Fibroblast of skin of scalp (primary cell): ENCODE measurements at places on chromosomes 7 and 10.

- DNase-seq: no peak
Observed at GRCh38 chr7:142805350-142806021, 34.7 kb downstream of the PRSS2 start.

DNA sequence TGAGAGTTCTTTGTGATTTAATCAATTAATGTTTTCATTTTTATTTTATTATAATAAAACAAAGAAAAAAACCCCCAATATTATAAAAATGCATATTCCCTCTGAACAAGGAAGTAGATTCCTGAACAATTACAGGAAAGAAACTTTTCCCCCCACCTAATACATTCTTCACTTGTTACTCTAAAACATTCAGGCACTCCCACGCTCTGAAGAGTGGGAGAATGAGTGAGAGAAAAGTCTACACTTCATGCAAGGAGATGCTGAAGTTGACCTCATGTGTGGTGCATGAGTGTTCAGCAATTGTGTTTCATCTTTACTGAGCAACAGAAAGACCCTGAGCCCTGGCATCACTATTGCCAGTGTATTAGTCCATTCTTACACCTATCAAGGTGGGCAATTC lies 244.2 kb upstream of the IGFBP3 start:
- DNase-seq: peak; percentile 64

GRCh38 chr10:72637398-72637857 lies 11.5 kb upstream of the MICU1 start:
- peak; percentile 66 for DNase-seq

- no peak for DNase-seq
Observed at GRCh38 chr7:29315892-29316270, 121.3 kb downstream of the CHN2 start.

DNA sequence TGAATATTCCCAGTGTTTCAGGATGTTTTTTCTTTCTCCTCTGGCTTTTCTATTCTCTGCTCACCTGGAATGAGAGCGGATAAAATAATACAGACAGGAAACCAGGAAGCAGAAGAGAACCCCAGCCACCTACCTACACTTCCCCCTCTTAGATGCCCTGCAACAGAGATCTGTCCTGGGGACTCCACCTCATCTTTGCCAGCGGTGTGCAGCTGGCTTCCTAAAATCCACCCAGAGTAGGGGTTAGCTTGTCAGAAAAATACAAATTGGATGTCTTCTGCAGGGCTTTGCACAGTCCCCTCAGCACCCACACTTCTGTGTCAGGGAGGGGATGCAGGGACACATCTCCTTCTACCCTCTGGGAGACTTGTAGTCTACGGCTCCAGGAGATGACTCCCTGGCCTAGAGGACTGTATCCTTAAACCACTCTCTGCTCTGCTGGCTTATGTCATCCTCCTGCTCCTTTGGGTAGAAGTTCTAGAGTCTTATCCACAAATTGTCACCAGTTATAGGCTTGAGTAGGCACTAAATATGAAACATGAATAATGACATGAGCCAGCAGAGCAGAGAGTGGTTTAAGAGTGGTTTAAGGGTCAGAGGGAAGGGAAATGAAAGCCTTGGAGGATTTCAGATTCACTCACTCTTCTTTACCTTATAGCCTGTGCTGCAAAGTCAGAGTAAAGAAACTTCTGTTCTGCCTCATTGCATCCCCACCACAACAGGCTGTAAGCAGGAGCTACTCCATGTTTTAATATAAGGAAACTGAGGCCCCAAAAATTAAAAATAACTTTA lies 749.4 kb downstream of the AUTS2 start:
- DNase-seq: no peak

GRCh38 chr7:37211097-37211880 lies 237.4 kb downstream of the ELMO1 start:
- peak; percentile 77 for DNase-seq

GRCh38 chr7:92653136-92653535 lies 62.9 kb upstream of the FAM133B start:
- no peak for DNase-seq

GRCh38 chr10:31116226-31116625 lies 84.6 kb upstream of the ZNF438 start:
- no peak for DNase-seq

- no peak for DNase-seq
Observed at GRCh38 chr7:155547161-155547791, 917 bp upstream of the CNPY1 start.

- no peak for DNase-seq
Observed at GRCh38 chr7:25795824-25796235, 356.2 kb upstream of the NFE2L3 start.

- DNase-seq: peak; percentile 81
Observed at GRCh38 chr7:28623105-28623730, 210.9 kb downstream of the CREB5 start.

DNA sequence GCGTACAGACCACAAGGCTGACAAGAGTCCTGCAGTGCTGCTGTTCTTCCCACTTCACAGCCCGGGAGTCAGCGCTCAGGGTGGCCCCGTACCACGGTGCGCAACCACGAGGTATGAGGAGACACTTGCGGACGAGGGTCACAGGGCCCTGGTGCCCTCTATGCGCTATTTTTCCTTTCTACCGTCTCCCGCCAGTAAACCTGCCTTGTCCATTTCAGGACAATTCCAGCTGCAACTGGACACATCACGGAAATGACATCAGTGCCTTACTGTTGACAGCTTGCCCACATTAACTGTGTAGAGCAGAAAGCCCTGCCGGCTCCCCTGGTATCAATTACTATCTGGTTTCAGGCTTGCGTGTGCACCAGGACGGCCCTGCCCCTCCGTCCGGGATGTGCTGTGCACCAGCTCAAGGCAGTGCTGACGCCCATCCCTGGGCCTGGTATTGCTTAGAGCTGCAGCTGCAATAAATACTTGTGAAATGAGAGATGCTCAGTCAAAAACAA lies 65.1 kb downstream of the ZRANB1 start:
- DNase-seq: peak; percentile 85

DNA sequence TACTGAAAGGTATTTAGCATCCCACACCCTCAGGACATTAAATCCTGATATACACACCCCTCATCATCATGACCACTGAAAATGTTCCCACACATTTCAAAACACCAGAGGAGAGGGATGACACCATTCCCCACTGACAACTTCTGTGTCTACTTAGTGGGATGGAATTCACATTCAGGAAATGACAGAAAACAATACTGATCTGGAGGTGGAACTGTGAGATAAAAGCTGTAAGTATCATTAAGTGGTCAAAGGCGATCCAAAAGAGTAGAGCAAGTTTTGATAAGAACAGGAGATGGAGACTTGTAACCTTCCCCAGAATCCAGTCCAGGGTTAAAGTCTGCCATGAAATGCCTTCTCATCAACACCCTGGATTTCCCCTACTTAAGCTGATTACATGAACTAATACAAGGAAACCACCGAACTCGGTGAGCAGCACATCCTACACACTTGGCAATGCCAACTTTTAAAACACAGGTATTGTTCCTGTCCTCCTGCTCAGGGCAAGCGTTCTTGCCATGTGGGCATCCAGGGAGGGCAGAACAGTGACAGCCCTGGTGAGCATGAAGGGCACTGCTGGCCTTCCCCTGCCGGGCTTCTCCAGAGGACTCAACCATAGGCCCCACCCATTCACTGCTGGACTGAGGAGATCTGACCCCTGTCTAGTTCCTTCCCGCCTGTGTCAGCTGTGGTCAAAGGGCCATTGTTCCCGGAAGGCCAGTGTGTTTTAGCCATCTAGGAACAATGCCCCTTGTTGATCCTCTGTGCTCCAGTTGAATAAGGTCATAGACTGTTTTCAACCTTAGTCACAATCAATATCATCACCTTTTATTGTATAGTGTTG lies 85.0 kb downstream of the SGMS1 start:
- no peak for DNase-seq

DNA sequence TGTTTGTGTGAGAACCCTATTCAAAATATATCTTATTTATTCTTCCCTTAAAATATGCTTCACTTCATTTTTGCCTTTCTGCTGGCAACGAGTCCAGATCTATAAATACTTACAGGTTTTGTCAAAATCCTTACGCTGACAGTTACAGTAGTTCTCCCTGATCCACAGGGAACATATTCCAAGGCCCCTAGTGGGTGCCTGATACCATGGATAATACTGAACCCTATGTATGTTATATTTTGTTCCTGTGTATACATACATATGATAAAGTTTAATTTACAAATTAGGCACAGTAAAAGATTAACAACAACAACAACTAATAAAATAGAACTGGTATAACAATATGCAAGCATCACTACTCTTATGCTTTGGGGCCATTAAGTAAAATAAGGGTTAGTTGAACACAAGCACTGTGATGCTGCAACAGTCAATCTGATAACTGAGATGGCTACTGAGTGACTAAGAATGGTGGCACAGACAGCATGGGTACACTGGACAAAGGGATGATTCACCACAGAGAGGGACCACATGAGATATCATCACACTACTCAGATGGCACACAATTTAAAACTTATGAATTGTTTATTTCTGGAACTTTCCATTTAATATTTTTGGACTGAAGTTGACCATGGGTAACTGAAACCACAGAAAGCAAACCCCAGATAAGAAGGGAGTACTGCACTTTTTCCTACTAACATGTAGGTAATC lies 29.4 kb upstream of the PCGF5 start:
- peak; percentile 43 for DNase-seq
